Stimulated activated CD8-positive, alpha-beta memory T cell treated with anti-CD3 and anti-CD28 coated beads, Interleukin-7, amount 100 ng/mL, for 24 hours (primary cell): ENCODE measurements at places on chromosomes 1 and 21.

DNA sequence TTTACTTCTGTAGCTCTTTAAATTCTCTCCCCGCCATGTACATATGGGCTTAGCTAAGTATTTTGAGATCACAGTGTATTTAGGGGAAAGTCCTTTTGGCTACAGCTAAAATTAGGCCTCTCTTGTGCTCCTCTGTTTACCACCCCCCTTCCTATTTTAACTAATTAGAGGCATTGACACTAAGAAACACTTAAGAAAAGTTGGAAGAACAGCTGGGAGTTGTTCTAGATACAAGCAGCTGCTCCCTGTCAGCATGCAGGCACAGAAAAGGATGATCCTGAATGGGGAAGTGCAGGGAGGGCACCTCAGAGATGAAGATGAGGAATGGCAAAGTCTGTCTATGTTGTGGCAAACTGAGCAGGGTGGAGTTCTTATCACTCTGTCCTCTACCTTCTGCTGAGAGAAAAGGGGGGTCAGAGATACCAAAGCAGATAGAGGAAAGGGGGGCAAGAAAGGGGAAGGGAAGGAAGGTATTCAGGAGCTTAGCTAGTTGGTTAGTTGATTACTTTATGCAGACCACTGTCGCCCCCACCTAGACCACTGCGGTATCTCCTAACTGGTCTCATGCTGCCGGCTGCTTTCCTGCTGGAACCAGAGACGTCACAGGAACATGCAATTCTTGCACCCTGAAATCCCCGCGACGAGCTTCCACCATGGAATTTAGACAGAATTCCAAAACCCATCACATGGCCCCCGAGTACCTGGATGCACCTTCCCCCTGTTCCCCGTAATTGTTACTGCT lies 82.4 kb upstream of the HOOK1 start:
- DNase-seq = no peak

DNA sequence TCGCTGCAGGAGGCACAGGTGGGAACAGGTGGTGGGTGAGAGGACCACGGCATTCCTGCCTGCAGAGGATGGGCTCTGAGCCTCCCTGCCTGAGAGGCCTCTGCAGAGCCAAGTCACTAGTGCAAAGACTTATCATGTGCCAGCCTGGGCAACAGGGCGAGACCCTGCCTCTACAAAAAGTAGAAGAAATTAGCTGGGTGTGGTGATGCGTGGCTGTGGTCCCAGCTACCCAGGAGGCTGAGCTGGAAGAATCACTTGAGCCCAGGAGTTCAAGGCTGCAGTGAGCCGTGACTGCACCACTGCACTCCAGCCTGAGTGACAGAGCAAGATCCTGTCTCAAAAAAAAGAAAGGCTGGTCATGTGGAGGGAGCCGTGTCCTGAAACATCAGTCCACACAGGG lies 46.4 kb downstream of the PKNOX1 start:
- DNase-seq = no peak

- DNase-seq = no peak
Measured at GRCh38 chr1:21546122-21546825, 37.1 kb downstream of the ALPL start.

- no peak for DNase-seq
Measured at GRCh38 chr21:41948078-41948895, 5.5 kb downstream of the C2CD2 start.

- DNase-seq = no peak
Measured at GRCh38 chr1:90989990-90990389, 31.8 kb downstream of the ZNF644 start.

GRCh38 chr1:229883504-229884200 lies 183.4 kb upstream of the GALNT2 start:
- no peak for DNase-seq

GRCh38 chr21:39669976-39670661 lies 57.4 kb downstream of the B3GALT5 start:
- no peak for DNase-seq

GRCh38 chr1:150234309-150234565 lies 1.7 kb downstream of the ANP32E start:
- no peak for DNase-seq

DNA sequence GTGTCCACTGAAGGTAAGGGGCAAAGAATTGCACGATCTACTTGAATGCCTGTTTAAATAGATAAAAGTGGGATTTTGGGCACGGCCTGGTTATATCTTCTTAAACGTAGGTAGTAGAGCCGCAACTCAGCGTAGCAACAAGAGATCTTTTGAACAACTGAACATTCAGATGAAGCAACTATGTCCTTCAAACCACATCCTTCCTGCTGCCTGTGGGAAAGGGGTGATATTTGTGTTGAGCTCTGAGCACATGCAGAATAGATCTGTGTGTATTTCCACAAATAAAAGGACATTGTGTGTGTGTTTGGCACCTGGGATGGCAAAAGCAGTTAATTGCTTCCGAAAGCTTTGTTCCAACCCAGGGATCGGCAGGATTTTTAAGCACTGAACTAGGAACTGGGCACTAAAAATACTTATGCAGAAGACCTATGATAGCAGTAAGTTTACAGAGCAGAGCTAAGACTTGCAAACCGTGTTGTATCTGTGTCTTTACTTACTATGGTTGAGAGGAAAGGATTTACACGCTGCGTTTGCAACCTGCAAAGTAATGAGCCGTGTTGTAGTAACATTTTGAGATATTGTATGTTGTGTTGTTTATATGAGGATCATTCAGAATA lies 333.4 kb downstream of the CHRM3 start:
- no peak for DNase-seq

DNA sequence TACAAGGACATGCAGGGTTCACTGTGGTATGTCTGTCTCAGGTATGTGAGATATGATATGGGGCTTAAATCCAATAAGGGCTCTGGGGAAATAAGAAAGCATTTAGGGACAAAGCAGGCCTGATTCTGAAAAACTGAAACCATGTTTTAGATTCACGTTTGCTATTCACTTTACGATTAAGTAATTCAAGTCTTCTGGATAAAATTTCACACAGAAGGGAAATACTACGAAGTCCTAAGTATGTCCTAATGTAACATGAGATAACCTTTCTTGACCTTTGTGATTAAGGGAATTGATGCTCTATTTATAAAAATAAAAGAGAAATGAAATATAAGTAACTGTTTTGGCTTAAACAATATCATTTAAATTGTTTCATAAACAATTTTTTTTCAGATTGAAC lies 55.4 kb downstream of the HNRNPR start:
- DNase-seq = no peak
